ENCODE measurements at places on chromosomes 1 and 21. TPM values are rescaled to one million over a fixed set of nuclear protein-coding genes. Genes with fewer than 3 reads are reported as not detected.

LIN28A gene
- total RNA-seq, result not detected

PLA2G2C gene
- total RNA-seq, result not detected

RXFP4 gene
- total RNA-seq, result not detected

PPFIA4 gene
- total RNA-seq, result 4.2 TPM

DIO1 gene
- total RNA-seq, result not detected

RPTN gene
- 0.53 TPM for total RNA-seq

DNA sequence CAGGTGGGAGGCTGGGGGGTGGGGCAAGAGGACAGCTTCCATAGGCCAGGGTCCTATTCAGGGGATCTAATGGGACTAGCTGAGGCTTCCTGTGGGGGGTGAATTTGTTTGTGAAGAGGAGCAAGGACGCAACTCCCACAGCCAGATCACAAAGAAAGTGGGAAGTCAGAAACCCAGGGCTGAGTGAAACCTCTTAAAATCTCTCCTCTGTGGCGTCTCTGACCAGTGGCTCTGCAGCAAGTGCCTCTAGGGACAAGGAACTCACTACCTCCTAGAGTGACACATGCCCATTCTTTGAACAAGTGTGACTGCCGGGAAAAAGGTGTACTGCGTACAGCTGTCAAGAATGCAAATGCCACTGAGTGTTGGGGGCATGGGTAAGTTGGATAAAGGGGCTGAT, 187.9 kb downstream of the HIVEP3 start:
- no peak for DNase-seq

DNA sequence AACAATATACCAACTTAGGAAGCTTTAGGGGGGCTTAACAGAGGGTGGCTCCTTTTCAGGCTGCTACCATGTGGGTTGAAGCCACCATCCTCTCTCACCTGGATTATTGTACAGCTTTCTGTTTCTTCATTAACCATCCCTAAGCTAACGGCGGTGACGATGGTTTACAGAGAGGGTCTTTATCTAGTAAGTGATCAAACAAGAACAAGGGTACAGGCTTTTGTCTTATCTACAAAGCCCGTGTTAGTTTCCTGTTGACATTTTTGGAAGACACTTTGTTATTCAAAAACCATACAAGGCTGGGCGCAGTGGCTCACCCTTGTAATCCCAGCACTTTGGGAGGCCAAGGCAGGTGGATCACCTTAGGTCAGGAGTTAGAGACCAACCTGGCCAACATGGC, 20.4 kb downstream of the SLC25A33 start:
- no peak for DNase-seq

DNA sequence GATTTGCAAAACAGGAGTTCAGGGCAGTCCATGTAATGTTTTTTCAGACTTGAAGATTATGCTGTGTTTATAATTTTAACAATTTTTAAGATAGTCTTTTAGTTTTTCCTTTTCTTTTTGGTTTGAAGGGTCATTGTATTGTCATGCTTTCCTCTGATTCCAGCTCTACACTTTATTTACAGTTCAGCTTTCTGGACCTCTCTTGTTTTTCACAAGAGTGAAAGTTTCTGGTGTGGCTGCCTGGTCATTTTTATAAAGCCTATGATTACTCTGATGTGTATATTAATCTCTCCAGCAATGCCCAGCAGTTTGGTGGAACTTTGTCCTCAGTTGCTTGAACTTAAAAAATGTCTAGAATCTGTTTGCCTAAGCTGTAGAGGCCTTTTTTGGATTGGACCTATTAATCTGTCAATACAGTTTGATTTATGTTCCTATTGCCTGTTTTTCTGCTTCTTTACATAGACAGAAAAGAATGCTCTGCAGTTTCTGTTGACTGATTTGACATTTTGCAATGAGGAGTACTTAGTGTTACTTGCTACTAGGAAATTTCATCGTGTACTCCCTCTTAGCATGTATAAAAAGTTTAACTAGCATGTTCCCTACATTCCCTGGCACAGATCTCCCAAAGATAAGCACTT, 52.2 kb downstream of the XCL2 start:
- DNase-seq, result no peak

- no peak for DNase-seq
Measured at GRCh38 chr1:203828503-203828902, 32.9 kb upstream of the SNRPE start.

- DNase-seq, result no peak
Measured at GRCh38 chr1:22507587-22507986, 55.7 kb upstream of the EPHA8 start.

GRCh38 chr1:201566933-201567801, 28.2 kb downstream of the NAV1 start:
- no peak for DNase-seq

DNA sequence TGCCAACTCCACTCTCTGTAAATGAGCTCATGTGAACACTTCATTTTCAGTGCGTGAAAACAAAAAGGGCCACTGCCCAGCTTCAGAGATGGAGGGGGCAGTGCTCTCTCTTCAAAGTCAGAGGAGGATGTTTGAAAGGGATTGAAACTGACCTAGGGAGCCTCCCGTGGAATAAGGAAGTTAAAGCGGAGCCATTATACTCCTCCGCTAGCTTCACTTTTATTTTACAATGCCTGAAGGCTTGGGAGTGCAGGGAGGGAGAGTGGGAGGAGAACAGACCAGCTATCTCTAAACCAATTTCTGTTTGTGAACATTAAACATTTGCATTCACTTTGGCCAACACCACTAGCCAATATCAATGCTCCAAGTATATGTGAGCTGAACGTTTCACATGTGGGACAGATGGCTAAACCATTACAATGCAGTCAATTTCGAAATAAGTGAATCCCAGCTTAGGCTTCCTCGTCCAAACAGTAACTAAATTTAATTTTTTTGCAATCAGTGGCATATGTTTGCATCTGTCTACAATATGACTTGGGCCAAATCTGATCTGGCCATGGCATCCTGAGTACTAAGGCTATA, 126.9 kb downstream of the ESRRG start:
- DNase-seq, result no peak

- DNase-seq, result no peak
Measured at GRCh38 chr1:94275083-94275482, 37.7 kb upstream of the ARHGAP29 start.

GRCh38 chr1:197683895-197684553, 91.3 kb downstream of the DENND1B start:
- DNase-seq, result peak; percentile 62

DNA sequence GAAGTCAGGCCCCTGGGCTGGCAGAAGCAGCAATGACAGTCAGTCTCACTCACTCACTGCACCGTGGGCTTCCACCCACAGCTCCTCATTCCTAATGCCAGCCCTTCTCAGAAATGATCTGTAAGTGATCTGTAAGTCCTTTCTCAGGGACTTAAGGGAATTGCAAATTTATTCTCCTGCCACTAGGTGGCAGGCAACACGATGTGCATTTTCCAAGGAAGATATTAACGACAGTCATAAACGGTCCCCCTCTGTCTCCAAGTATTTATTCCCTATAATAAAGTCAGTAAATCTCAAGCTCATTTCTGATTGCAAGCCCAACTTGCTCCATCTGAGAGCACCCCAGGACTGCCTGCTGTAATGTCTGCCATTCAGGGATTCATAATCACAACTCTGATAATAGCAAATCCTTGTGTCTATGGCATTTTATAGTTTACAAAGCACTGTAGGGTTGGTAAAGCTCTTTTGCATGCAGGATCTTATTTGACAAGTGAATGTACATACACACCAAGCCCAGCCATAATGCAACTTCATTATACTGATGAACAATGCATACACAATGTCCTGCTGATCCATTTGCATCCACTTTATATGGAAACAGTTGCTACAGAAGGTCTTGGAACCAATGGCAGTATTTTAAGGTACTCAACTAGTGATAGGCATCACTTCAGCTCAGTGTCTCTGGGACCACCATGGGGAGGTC, 380.5 kb upstream of the CAMK1G start:
- peak; percentile 54 for DNase-seq

- DNase-seq, result no peak
Measured at GRCh38 chr1:21874328-21874727, 62.3 kb downstream of the LDLRAD2 start.

DNA sequence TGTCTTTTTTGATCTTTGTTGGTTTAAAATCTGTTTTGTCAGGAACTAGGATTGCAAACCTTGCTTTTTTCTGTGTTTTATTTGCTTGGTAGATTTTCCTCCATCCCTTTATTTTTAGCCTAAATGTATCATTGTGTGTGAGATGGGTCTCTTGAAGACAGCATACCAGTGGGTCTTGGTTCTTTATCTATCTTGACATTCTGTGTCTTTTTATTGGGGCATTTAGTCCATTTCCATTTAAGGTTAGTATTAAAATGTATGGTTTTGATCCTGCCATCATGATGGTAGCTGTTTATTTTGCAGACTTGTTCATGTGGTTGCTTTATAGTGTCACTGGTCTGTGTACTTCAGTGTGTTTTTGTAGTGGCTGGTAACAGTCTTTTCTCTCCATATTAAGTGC, 14.1 kb downstream of the ZNF678 start:
- no peak for DNase-seq

DNA sequence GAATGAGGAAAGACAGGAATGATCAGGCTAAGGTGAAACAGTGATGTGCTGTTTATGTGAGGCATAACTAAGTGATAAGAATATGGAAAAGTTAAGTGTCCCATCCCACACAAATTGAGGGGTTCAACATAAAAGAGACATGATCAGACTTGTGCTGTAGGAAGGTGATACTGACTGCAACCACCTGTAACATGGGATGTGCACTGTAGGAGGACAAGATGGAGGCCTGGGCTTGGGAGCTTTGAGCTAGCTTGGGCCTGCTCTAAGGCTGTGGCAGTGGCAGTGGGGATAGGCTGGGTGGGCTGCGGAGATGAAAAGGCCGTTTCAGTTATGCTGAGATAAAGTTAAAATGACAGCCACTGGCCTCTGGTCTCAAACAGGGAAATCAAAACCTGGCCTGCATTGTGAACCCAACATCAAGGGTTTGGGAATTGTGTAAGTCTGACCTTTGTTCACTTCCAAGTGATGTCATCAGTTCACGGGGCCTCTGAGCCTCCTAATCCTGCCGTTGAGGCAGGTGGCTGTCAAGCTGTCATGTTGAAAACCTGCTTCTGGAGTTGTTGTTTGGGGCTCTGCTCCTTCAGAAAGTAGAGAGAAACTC, 61.2 kb upstream of the TENT5C start:
- no peak for DNase-seq

- no peak for DNase-seq
Measured at GRCh38 chr1:60581455-60582220, 500.7 kb upstream of the NFIA start.

- no peak for DNase-seq
Measured at GRCh38 chr1:167635156-167635648, 5.2 kb downstream of the RCSD1 start.

DNA sequence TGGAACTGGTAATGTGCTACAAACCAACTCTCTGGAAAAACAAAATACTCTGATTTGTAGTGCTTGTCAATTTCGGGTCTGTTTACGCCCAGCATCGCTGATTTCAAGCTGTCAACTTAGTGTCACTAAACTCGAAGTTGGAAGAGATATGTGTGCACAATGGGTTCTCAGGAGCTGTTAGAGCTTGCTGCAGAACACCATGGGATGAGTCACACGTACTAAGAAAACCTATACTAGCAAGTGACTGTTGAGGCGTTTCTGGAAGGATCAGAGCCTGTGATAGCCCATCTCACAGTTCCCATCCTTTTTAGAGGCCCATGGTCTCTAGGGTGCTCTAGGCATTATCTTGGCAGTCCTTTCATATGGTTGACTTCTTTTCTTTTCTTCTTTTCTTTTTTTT, 14.3 kb downstream of the GMEB1 start:
- peak; percentile 68 for DNase-seq

DNA sequence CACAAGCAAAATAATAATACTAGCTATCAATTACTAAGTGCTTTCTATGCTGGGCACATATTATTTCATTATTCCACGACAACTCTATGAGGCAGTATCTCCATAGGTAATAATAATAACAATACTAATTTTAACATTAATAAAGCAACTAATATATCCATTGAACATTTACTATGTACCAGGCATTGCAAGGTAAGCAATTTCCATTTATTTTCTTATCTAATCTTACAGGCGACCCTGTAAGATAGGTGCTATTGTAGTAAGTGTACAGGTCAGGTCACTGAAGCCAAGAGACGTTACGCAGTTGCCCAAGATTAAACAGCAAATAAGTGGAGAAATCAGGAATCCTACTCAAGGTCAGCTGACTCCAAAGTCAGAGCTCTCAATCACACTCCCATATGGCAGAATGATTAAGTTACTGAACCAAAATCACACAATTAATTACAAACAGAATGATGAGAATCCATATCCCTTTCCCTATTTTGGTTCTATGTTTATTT, 198.4 kb downstream of the SLC45A1 start:
- no peak for DNase-seq

GRCh38 chr1:176754676-176755075, 291.7 kb downstream of the PAPPA2 start:
- no peak for DNase-seq

GRCh38 chr1:53982763-53983104, 35.3 kb downstream of the LDLRAD1 start:
- DNase-seq, result no peak

- DNase-seq, result no peak
Measured at GRCh38 chr1:1245178-1245816, 1.2 kb downstream of the C1QTNF12 start.

DNA sequence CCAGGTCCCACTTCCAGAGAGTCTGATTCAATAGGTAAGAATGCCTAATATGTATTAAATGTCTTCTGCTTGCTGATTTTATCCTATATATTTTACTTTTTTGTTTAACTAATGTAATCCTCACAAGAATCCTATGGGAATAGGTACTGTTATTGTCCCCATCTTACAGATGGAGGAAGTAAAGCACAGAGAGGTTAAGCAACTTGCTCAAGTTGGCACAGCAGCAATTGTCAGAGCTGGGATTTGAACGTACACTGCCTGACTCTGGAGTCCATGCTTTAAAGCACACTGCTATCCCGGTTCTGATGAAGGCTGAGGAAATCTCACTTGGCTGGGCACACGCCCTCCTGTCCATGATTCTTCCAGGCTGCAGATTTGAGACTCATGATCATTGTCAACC, 62.8 kb downstream of the IGSF21 start:
- DNase-seq, result no peak

GRCh38 chr1:6560267-6560666, 5.2 kb downstream of the TAS1R1 start:
- no peak for DNase-seq

GRCh38 chr1:31760471-31761470, 3.4 kb downstream of the ADGRB2 start:
- DNase-seq, result peak; percentile 39

GRCh38 chr1:174152427-174152826, 6.9 kb upstream of the RABGAP1L start:
- peak; percentile 46 for DNase-seq

DNA sequence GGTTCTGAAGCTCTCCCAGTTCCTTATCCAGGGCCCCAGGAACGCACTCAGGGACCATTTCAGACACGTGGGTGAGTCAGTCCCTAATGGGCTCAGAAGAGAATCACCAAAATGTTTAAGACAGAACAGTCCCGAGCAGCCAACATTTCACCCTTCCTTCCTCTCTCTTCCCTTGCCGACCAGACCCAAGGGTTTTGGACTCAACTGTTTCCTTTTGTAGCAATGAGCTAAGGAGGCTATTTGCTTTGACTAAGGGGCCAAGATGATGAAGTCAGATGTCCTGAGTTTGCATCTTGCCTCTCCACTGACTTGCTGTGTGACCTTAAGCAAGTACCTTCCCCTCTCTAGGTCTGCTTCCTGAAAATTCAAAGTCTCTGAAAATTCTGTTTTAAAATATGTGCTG, 472.3 kb upstream of the VAMP3 start:
- peak; percentile 34 for DNase-seq
